Memory B cell (primary cell): ENCODE measurements at places on chromosomes 6 and 20.

DNA sequence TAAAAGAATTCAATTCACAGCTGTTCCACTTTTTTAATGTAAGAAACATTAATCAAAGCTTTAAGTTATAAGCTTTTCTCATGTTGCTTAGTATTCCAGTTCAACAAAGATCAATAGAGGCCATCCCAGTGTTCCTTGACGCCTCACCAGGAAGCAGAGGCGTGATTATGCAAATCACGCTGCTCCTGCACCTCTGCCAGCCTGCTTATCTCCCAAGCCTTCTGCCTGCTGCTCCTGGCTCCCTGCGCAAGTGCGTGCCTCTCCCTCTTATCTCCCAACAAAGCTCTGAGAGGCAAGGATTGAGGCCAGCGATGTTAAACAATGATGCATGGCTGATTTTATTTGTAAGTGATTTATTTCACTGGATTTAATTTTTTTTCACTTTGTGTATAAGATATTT, 42.8 kb downstream of the INSM1 start:
- no peak for DNase-seq

DNA sequence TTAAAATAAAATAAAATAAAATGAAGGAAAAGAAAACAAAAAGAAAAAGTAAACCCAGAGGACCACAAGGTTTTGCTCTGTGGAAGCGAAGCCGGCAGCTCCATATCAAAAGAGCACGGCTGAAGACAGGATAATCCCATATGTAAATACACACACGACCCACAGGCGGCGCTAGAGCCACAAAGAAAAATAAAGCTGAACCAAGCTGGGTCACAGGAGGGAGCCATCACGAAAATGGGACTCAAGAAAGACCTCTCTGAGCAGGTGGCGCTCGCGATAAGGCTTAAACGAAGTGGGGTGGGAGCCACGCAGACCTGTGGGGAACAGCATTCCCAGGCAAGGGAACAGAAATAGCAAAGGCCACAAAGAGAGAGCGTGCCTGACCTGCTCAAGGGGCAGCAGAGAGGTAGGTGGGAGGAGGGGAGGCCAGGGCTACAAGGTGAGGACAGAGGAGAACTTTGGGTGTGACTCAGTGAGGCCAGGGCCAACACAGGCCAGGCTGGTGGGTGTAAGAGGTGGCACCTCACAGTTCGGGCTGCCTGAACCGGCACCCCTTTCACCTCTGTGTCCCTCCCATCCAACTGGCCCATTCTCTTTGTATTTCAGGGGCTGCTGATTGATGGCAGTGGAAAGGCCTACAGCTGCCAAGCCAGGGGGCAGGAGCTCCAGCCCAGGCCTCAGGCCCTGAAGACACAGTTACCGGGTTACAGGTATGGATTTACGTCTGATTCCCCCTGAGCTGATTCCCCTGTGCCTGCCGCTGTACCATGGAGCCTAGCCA, 26.0 kb downstream of the PTGIS start:
- peak; percentile 35 for DNase-seq

DNA sequence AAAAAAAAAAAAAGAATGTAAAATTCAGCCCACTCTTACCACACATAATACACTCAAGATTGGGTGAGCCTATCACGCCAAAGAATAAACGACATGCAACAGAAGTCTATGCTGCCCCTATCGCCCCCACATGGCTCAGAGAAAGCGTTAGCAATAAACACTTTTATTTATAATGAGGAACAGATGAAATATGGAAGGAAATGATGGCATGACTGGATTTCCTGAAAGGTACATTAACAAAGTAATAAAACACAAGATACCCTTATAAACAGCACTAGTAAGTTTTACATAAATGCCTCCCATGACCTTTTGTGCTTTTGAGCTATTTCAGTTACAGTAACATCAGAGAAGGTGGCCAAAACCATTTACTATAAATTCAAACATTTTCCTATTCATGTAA, 71.4 kb upstream of the SCAF8 start:
- DNase-seq, result no peak

DNA sequence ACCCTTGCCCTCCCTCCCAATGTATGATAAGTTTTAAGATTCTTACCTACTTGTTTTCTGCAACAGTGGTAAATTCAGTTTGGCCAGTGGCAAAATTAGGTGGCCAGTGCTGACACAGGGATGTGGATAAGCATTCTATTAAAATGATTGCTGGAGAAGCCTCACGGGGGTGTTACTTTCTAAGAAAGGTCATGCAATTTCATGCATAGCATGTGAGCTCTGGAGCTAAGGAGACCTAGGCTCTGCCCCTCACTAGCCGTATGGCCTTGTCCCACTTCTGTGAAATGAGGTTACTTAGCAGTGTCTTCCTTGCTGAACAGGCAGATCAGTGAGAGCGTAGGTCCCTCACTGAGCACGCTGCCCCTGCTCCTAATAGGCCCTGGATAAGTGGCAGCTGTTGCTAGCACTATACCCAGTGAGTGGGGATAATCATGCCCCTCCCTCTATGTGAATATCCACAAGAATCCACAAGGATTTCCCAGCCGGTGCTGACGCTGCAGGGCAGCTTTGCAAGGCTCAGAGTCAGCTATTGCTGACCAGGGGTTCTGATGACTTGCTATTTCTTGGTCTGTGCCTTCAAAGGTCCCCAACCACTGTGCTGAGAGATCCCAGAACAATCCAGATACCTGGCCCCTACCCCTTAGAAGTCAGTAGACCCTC, 86.5 kb upstream of the MRPS10 start:
- no peak for DNase-seq

DNA sequence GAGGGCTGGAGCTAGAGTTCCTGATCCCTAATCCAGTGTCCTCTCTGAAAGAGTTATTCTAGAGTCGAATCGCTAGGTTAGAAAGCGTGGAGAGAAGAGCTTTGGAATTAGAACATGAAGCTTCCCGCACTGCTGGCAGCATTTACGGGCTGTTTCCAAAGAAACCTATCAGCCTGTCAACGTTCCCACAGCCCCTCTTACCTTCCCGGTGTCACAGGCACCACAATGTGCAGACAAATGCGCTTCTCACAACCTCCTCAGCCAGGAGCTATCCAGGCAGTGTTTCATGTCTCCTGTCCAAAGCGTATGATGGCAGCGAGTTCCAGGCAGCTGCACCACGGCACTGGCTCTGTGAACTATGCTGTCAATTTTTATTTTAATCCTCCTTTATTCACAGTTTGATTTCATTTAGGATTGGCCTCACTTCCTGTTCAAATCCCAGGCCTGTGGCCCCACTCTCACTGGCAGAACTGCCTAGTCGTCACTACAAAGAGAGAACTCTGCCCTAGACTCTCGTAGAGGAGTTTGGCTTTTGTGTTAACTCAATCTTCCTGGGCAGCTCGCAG, 322.8 kb upstream of the SOX4 start:
- no peak for DNase-seq
